ENCODE measurements at places on chromosomes 3 and 15. TPM values are rescaled to one million over a fixed set of nuclear protein-coding genes. Genes with fewer than 3 reads are reported as not detected.
A peak's percentile ranks its signal among the peaks of the same experiment; 100 is the strongest.

Gene P3H2
- 7.1 TPM for total RNA-seq

DNA sequence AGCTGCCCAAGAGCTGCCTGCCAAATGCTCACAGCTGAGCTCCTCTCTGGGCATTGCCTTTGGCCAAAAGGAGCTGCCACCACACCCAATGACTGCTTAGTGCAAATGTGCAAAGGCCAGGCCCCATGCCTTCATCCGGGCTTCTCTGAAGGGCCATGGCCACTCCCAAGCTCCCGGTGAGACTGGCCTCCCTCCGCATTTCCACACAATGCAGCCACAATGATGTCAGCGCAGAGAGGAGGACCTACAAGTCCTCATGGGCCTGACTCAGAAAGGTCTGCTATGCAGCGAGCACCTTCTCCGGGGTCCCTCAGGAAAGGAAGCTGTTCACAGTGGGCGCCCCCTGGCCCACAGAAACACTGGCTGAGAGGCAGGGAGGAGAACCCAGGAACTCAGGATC lies 12.7 kb downstream of the OXTR start:
- H3K4me1 ChIP-seq: no peaks in the 10 kb centered on the region
- no peak for DNase-seq
- no peak overlapping the region for H3K4me3 ChIP-seq
- H3K27ac ChIP-seq: no peak overlapping the region

DNA sequence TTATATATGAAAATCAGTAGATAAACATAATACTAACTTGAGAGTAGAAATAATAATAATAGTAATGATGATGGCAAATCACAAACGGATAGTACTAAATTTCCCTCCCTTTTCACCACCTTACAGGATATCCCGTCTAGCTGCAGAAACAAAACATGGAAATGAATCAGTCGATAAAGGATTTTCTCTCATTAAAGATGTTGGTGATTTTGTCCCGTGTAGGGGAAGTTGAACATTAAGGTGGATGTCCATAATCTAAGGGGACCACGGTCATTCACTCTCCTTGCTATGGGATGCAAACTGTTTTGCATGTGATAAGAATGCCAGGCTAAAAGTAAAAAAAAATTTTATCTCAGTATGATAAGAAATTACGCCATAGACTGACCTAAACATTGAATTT lies 1027.7 kb upstream of the NR2F2 start:
- no peak overlapping the region for H3K4me3 ChIP-seq
- no peak overlapping the region for H3K27ac ChIP-seq
- no peaks in the 10 kb centered on the region for H3K4me1 ChIP-seq
- H3K36me3 ChIP-seq: no peaks in the 10 kb centered on the region

- H3K4me1 ChIP-seq: no peaks in the 10 kb centered on the region
- peaks cover 67% of the 10 kb centered on the region for H3K27me3 ChIP-seq
- DNase-seq: no peak
These were observed 84.5 kb upstream of the HERC1 start for GRCh38 chr15:63918317-63918672.

GRCh38 chr3:139638518-139638917 lies 39.3 kb downstream of the NMNAT3 start:
- H3K4me3 ChIP-seq: no peak overlapping the region
- H3K27me3 ChIP-seq: no peaks in the 10 kb centered on the region
- no peak overlapping the region for H3K27ac ChIP-seq
- H3K4me1 ChIP-seq: no peaks in the 10 kb centered on the region
- no peaks in the 10 kb centered on the region for H3K36me3 ChIP-seq

DNA sequence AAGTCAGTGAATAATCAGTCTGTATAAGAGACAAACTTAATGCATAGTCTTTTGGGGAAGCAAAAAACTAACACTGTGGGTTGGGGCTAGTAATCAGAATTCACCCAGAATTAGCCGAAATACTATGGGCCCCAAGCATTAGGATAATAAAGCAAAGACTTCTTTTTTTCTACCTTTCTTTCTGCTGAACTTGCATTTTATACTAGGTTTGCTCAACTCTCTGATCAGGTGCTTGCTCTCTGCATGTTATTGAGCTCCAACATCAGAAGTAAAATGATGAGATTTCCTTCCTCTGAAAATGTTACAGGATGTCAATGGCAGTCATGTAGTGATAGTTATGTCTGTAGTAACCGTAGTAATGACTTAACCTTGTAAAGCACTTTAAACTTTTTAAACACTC lies 216.6 kb downstream of the KCNMB2 start:
- H3K4me1 ChIP-seq: peaks cover 6% of the 10 kb centered on the region
- H3K27ac ChIP-seq: no peak overlapping the region
- no peaks in the 10 kb centered on the region for H3K27me3 ChIP-seq
- H3K36me3 ChIP-seq: no peaks in the 10 kb centered on the region
- no peak for DNase-seq

DNA sequence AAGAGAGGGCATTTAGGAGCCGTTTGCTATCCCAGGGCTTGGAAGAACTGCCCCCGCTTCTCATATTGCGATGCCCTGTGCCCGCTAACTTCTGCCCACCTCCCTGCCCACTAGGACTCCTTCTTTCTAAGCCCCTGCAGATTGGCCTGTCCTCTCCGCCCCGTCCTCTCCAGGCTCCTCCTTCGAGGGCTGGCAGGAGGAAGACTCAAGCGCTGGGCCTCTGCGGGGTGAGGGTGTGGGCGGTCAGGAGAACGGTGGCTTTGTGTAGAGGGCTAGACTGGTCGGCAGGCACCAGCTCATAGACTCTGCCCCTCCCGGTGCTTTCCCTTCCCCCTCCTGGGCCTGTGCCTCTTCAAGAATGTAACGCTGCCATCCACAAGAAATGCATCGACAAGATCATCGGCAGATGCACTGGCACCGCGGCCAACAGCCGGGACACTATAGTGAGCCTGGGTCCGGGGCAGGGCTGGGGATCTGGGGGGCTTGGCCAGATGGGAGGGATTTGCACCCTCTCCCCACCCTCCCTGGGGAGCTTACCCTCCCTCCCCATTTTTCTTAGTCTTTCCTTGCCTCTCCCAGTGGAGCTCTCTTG lies 21.9 kb downstream of the PRKCD start:
- no peak for DNase-seq
- no peaks in the 10 kb centered on the region for H3K4me1 ChIP-seq
- no peaks in the 10 kb centered on the region for H3K27me3 ChIP-seq
- H3K27ac ChIP-seq: no peak overlapping the region
- H3K36me3 ChIP-seq: peaks cover 12% of the 10 kb centered on the region

DNA sequence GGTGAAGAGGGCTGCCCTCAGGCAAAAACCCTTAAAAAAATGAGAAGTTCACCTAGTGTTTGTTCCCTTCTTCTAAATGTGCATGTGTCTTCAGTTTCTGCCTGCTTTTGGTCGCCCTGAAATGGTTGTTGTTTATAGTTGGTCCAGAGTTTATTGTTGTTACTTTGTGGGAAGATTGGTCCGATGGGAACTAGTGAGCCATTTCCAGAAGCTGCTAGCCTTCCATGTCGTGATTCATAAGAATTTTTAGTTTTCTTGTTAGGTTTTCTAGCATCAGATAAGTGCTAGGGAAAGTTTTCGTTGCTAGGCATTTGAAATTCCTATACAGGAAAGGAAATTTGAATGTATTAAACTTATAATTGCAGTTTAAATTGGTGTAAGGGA lies 33.7 kb downstream of the IFT122 start:
- H3K4me3 ChIP-seq: no peak overlapping the region
- no peak overlapping the region for H3K27ac ChIP-seq
- no peaks in the 10 kb centered on the region for H3K4me1 ChIP-seq
- no peaks in the 10 kb centered on the region for H3K27me3 ChIP-seq
- DNase-seq: no peak
- H3K36me3 ChIP-seq: peaks cover 4% of the 10 kb centered on the region

- peaks cover 64% of the 10 kb centered on the region for H3K4me1 ChIP-seq
- H3K27ac ChIP-seq: peak overlapping the region; percentile 89
- no peaks in the 10 kb centered on the region for H3K27me3 ChIP-seq
- peaks cover 30% of the 10 kb centered on the region for H3K36me3 ChIP-seq
- no peak for DNase-seq
- no peak overlapping the region for H3K4me3 ChIP-seq
These were observed 53.0 kb downstream of the RLBP1 start for GRCh38 chr15:89168316-89168833.

GRCh38 chr3:13062647-13063046 lies 10.6 kb downstream of the IQSEC1 start:
- peaks cover 14% of the 10 kb centered on the region for H3K27me3 ChIP-seq
- no peak for DNase-seq
- no peak overlapping the region for H3K4me3 ChIP-seq
- H3K4me1 ChIP-seq: peaks cover 15% of the 10 kb centered on the region

Gene VGLL3
- 40.0 TPM for total RNA-seq

Gene GOLGA8R
- 0.24 TPM for total RNA-seq

Gene BSN
- total RNA-seq: 0.92 TPM

GRCh38 chr15:60520013-60520824 lies 41.3 kb upstream of the ICE2 start:
- peak; percentile 44 for DNase-seq
- no peaks in the 10 kb centered on the region for H3K36me3 ChIP-seq
- H3K27me3 ChIP-seq: no peaks in the 10 kb centered on the region
- H3K4me3 ChIP-seq: peak overlapping the region; percentile 8

DNA sequence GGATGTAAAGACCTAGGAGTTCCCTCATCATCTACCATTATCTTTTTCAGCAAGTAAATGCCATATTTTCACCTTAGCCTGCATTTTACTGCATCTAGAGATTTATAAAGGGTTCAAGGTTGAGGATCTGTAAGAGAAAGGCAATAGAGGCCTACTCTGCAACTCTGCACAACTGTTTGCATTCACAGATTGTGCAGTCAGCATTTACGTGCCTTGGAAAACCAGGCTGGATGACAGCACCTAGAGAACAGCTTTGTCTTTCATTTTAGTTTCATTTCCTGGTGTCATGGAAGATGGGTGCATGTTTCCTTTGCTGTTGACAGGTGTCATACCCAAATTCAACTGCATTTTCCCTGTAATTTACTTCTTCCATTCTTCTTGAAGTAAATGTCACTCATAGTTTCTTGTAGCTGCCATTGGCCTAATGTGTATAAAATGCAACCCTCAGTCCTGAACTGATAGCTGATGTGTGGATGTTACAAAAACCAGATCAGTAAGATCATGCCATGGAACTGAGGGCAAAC lies 817.5 kb downstream of the SQOR start:
- no peaks in the 10 kb centered on the region for H3K36me3 ChIP-seq
- no peak overlapping the region for H3K27ac ChIP-seq
- H3K27me3 ChIP-seq: no peaks in the 10 kb centered on the region

DNA sequence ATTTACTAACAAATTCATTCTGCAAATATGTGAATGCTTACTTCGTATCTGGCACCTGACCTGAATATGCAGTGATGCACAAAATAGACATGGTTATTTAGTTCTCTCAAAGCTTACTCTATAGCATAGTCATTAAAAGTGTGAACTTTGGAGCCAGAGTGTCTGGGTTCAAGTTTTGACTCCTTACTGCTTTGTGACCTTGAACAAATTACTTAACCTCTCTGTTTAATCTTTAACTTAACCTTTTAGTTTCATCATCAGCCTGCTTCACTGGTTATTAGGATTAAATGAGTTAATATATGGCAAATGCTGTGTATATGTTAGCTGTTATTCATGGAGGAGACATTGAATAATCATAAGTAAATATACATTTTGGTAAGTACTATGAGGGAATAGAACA lies 12.1 kb upstream of the MGA start:
- no peak overlapping the region for H3K27ac ChIP-seq
- no peaks in the 10 kb centered on the region for H3K36me3 ChIP-seq
- no peak overlapping the region for H3K4me3 ChIP-seq

DNA sequence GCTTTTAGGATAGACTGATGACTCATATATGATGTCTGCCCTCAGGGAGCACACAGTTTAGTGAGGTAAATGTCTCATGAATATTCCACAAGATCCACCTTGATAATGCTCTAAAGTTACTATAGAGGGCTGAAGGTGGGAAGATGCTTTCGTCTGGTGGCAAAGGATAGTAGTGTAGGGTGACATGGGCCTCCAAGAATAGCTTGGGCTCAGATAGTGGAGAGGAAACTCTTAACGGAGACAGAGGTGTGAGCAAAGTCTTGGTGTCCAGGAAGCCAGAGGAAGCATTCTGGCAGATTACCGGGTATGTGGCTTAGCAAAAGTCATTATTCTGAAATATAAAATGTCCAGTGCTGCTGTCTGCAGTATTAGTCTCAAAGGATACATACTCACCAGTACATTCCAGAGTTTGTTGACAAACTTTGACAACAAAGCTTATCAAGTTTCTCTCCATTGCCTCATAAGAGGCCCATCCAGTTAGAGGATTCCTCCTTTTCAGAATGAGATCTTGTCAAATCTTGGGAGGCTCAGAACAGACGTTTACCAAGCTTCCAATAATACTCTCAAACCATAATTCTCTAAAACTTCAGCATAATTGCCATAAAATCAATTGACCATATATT lies 316.7 kb downstream of the LPP start:
- peaks cover 23% of the 10 kb centered on the region for H3K4me1 ChIP-seq
- no peak overlapping the region for H3K27ac ChIP-seq
- no peaks in the 10 kb centered on the region for H3K27me3 ChIP-seq
- no peaks in the 10 kb centered on the region for H3K36me3 ChIP-seq
- no peak for DNase-seq
- H3K4me3 ChIP-seq: no peak overlapping the region

Gene CIB2
- 15.1 TPM for total RNA-seq

DNA sequence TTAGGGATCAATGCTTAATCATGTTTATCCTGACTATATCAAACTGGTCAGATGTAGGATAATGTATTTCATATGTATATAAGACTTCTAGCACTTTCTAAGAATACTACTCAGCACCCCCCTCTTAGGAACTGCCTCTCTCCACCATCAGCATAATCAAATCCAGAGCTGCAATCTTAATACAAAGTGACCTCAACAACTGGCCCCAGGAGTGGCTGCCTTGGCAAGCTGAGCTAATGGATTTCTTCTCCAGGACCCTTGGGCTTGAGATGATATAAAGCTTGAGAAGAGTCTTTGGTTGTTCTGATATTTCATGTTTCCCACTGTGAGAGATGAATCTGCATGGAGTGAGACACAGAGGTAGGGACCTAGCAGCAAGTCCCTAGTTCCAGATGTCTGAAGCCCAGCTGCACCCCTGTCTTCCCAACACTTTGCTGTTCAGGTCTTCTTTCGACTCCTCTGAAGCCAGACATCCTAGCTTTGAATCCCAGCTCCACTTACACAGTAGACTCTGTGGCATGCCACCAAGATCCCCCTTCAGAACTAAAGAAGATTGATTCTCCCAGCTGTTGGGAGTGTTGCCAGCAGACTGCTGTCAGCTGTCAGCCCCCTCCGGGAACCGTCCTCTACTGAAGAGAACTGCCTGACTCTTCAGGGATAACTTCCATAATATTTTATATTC lies 309.3 kb upstream of the UBE2E2 start:
- no peak for DNase-seq
- peaks cover 34% of the 10 kb centered on the region for H3K27me3 ChIP-seq
- no peak overlapping the region for H3K27ac ChIP-seq
- H3K36me3 ChIP-seq: no peaks in the 10 kb centered on the region
- H3K4me1 ChIP-seq: no peaks in the 10 kb centered on the region

GRCh38 chr3:66150977-66151376 lies 69.8 kb upstream of the SLC25A26 start:
- H3K36me3 ChIP-seq: no peaks in the 10 kb centered on the region
- no peak overlapping the region for H3K27ac ChIP-seq
- H3K27me3 ChIP-seq: no peaks in the 10 kb centered on the region

DNA sequence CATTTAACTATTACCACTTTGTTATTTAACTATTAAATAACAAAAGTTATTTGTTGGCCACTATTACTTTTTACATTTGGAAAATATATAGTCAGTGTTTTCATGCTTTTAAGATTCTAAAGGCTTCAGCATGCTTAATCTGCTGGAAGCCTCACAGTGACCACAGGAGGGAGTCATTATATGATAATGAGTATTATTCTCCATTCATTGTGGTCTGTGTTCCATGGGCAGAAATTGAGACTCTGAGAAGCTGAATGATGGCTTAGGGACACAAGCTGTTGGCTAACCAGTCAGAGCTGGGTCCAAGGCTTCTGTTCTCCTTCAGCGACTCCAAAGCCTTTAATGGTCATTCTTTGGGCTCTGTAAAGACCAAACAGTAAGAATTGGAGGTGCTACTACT lies 64.7 kb downstream of the BFSP2 start:
- H3K27ac ChIP-seq: no peak overlapping the region
- H3K4me3 ChIP-seq: no peak overlapping the region
- DNase-seq: peak; percentile 21
- H3K27me3 ChIP-seq: no peaks in the 10 kb centered on the region
- no peaks in the 10 kb centered on the region for H3K36me3 ChIP-seq

All from Calu3 (cell line).